Activated T-cell treated with anti-CD3 and anti-CD28 coated beads, Interleukin-2, amount 50 U/mL, for 4 hours (primary cell): ENCODE measurements at places on chromosomes 2 and 18.

DNA sequence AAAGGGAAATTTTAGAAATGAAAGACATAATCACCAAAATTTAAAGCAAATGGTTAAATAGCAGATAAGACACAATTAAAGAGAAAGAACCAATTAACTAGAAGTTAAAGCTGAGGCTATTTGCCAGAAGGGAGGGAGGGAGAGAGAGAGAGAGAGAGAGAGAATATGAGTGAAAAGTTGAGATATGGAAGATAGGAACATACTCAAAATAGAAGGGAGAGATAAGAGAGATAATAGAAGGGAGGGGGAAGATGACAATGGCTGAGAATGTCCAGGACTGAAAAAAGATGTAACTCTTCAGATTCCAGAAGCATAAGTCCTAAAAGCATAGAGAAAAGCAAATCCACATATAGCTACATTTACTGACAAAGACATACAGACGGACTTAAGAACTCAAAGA is 17.1 kb upstream of the AAK1 start:
- no peak for DNase-seq

- no peak for DNase-seq
Observed at GRCh38 chr2:168160897-168161296, 86.5 kb downstream of the STK39 start.

DNA sequence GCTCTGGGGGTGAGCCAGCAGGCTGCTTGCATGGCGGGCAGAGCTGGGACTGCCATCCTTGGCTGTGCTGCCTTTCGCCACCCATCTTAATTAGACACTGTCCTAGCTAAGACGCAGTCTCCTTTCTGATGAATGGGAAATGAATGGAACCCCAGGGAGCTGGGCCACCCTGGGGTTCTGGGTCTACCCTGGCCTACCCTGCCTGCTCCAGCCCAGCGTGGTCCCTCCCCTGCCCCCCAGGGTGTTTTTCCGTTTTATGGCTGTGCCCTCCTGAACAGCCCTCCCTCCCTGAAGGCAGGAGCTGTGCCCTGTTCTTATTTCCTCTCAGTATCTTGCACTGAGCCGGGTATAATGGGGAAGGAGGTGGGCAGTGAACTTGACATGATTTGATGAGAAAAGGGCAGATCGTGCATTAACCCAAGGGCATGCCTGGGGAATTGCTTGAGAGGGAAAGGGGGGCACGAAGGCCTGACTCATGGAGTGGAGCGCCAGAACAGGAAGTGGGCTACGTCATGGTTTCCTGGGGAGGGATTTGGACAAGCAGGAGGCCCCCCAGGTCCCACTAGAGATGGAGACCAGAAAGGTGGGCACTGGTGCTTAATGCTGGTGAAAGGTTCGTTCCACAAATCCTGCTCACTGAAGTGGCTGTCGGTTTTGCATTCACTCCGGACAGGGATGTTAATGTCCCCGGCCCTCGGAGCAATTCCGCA is 165.0 kb downstream of the KLHL29 start:
- no peak for DNase-seq

DNA sequence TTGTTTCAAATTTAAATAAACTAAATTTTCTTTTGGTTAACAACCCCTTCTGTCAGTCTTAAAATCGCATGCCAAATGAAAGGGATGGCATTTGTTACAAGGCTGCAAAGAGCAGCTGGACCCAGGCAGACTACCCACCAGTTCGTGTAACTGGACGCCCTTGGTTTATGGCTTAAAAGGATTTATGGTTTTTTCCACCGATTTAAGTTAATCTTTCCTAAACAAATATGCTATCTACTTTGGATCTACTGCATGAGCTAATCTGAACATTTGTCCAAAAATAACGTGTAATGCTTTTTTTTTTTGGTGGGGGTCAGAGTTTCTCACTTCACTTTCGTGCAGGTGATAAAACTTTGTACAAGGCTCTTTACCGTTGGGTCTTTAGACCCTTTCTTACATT is 62.9 kb downstream of the DIS3L2 start:
- no peak for DNase-seq

DNA sequence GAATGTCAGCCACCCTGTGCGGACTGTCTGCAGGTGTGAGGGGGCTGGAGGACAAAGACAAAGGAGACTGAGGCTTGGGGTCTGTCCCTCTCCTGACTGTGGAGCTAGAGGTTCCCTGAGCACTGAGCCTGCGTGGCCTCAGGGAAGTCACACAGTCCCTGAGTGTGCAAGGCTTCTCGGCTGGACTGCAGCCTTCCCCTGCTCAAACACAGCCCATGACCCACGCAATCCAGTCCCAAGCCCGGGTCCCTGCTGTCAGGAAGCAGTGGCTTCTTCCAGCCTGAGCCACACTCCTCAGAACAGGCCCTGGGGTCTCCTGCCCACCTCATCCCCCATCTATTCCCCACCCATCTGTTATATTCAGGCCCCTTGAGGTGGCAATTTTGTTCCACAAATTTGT is 2.7 kb downstream of the ASTL start:
- DNase-seq, result no peak

- no peak for DNase-seq
Observed at GRCh38 chr2:200311139-200311538, 4.6 kb downstream of the SPATS2L start.

DNA sequence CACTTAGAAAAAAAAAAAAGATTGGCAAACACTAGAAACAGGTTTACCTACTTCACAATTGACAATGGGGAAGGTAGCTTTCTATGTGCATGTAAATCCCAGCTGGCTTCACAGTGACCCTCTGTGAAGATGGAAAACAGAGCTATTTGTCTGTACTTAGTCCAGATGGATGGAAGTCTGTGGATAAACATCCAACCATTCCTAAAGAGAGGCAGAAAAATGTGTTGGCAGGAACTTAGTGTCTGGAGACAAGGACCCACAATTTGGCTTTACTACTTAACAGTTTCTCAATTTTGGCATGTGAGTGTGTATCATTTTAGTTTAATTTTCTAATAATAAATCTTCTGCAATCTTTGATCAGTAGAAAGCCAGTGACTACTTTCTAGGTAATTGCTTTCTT is 154.4 kb downstream of the RAD51AP2 start:
- DNase-seq, result no peak

DNA sequence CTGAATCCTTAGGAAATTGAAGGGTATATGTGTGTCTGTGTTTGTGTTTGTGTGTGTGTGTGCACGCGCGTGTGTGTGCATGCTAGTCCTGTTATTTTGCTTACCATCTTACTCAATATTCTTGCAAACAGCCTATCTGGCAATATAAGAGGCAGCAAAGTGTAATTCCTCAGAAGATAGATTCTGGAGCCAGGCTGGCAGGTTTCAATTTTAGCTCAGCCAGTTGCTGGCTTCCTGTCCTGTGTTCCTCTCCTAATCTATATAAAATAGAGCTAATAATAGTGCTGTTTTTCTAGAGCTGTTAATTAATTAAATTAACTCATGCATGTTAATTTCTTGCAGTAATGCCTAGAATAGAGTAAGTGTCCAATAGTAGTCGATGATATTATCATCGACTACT is 256.2 kb downstream of the PIK3C3 start:
- no peak for DNase-seq

GRCh38 chr2:210862283-210863065 is 306.1 kb downstream of the CPS1 start:
- DNase-seq, result no peak

DNA sequence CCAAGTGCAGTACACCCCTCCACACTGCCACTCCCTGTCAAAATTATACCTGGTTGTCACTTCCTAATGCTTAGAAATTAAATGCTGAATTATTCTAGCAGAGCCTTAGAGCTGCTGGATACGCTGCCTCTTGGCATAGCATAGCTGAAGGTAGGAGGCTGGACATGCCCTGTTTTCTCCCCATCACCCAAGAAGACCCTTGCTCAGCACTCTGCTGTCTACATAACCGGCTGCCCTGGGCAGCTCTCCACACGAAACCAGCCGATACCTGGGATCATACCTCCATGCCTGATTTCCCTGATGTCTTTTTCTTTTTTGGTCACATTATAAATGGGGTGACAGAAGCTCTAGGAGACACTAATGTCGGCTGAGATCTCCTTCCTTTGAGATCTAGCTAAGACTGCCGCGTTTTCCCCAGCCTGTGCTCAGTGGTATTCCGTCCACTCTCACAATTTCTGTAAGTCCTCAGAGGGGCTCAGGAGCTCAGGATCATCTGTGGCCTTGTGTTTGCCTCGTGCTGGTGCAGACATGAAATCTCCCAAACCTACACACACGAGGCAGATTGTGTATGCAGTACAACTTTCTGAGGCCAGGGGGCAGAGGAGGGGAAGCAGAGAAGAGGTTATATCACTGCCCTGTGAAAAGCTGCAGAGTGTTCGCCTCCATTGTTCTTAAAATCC is 13.5 kb upstream of the ZAP70 start:
- DNase-seq, result peak; percentile 55

DNA sequence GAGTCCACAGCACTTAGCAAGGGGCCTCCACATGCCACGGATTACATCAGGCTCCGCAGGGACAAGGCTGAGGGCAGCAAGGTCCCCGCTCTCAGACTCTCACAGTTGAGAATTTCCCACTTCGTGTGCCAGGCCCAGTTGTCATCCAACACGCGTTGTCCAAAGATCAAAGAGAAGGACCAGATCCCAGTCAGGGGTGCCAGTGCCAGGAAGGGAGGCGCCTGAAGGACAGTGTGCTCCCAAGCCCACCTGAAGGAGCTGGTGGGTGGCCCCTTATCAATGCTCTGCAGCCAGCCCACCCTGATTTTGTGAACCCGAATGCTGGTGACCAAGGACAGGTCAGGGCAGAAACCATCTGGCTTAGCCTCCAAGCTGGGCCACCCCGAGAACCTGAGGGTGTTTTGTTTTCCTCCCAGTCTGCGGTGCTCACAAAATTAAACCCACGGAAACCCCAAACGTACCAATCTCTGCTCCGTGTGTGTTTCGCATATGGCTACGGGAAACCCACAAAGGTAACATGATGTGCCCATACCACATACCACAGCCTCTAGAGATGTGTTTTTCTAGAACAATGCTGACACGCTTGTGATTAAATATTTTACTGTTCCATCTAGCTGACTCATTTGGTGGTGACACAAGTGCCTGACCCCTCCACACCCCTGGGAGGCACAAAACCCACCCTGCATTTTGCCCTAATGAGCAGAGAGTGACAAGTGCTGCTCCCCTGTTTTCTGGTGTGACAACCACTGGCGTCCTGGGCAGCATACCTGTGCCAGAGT is 24.5 kb downstream of the CRACDL start:
- DNase-seq, result no peak

GRCh38 chr2:128477026-128477820 is 158.6 kb upstream of the HS6ST1 start:
- no peak for DNase-seq

- DNase-seq, result no peak
Observed at GRCh38 chr2:238081561-238081960, 18.6 kb upstream of the ESPNL start.

GRCh38 chr18:40841467-40841866 is 1113.6 kb upstream of the PIK3C3 start:
- no peak for DNase-seq

- no peak for DNase-seq
Observed at GRCh38 chr18:42414756-42415454, 459.9 kb downstream of the PIK3C3 start.

- no peak for DNase-seq
Observed at GRCh38 chr18:11761553-11761952, 72.5 kb downstream of the GNAL start.

- DNase-seq, result no peak
Observed at GRCh38 chr2:221848286-221848685, 276.2 kb upstream of the EPHA4 start.

- no peak for DNase-seq
Observed at GRCh38 chr18:24914685-24915084, 437.3 kb downstream of the ZNF521 start.

DNA sequence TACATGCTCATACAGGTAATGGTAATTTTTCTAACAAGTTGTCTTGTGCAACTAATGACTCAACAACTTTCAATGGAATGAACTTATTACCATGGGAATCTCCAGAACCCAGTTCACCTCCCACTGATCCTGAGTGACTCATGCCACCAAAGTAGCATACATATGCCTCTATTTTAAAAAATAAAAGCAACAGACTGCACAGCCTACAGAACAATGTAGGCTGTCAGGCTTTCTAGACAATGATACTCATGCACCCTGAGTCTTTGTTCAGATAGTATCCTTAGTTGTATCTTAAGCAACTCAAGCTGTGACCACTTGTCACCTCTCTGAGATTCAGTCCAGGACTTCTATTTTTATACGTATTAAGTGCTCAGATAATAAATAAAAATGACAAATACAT is 531.0 kb upstream of the SETBP1 start:
- DNase-seq, result no peak

DNA sequence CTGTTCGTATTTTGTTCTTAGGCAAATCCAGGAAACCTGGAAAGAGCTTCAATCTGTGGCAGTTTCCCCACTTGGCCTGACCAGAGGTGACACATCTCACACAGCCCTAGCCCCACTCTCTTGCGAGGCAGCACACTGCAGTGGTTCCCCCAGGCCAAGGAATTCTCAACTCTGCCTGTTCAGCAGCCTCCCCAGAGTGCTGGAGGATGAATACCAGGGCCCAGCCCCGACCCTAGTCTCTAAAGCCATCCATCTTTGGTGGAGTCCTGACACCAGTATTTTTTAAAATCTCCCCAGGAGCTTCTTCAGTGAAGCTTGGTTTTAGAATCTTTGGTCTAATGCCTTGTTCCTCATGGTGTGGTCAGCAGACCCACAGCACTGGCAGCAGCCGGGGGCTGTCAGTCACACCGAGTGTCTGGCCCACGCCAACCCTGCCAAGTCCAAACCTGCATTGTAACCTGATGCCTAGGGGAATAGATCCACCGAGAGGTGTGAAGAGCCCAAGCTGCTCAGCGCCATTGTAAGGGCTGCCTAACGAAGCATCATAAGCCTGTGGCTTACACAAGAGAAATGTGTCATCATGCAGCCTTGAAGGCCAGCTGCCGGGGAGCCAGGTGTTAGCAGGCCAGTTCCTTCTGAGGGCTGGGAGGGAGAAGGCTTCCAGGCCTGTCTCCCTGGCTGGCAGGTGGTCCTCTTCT is 428.7 kb upstream of the ID2 start:
- DNase-seq, result no peak

DNA sequence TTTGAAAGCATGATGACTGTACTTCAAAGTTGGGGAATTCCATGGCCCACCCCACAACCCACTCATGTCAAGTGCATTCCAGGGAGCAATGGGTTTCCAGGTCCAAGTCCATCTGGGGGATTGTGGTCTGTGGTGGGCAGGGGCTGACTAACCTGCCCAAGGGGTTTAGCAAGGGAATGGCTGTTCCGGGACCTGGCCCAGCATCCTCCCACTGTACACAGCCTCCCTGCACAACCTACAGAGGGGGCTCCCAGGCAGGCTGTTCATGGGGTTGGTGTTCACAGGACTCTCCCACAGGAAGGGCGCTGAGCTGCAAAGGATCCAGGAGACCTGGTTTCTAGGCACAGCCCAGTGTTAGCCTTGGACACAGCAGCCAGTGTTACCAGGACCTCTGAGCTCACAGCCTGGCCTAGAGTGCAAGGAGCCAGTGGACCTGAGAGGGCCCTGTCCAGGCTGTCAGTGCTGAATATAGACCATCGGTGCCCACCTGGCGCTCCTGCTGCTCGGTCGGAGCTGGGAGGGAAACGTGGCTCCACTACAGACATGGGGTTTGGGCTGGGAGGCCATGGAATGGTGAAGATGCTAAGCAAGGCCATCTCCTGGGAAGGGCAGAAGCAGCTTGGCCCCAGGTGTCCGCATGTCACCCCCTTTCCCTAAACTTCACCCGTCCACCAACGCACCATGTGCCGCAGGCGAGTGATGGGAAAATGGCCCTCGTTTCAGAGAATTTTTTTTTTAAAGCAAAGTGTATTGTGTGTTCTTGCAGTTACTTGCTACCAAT is 317.2 kb downstream of the GBX2 start:
- DNase-seq, result no peak

GRCh38 chr2:215828528-215829184 is 184.7 kb downstream of the MREG start:
- DNase-seq, result peak; percentile 5

- DNase-seq, result no peak
Observed at GRCh38 chr2:144519934-144520731, at the start of gene ZEB2. ZEB2 (minus strand) TSS chr2:144520119; CDS start chr2:144517350, 2,769 bp downstream.
